Adrenal gland (tissue), 19 donors: ENCODE measurements at places on chromosomes 2 and 18.

DNA sequence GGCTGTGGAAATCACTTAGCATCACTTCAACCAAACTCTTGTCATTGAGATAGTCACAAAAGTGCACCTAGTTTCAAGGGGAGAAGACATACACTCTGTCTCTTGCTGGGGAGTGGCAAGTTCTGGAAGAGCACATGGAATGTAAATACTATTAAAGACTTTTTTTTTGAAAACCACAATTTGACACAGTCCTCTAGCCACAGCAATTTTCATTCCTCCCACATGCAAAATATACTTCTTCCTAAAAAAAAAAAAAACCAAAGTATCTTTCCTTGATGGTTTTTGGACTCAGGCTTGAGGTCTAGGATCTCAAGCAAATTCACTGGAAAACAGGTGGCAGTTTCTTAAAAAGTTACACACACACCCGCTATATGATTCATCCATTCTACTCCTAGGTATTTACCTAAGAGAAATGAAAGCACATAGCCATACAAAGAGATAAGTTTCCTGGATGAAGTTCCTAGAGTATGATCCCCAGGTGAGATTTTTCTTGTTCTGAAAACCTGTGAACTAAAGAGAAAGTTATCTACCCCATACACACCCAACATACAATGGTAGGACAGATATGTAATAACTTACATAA, 295.8 kb downstream of the SP3 start:
- DNase-seq, result no peak

- no peak for DNase-seq
Measured at GRCh38 chr18:38900445-38900844, 1334.8 kb upstream of the CELF4 start.

DNA sequence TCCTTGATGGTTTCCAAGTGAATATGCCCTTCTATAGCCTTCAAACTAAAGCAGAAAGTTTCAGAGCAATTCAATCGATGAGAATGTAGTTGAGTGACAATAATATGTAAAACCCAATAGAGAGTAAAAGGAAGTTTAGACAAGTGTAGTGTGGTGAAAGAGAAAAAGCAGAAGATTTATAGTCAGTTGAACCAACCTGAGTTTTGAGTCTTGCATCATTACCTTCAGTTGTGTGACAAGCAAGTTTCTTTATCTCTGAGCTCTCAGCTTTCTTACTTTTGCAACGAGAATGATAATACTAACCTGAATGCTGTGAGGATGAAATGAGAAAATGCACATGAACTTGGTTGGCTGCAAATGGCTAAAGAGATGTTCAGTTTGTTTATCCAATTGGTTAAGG, 40.6 kb upstream of the TMEM247 start:
- DNase-seq, result no peak

- no peak for DNase-seq
Measured at GRCh38 chr2:83058683-83059082, 1400.4 kb downstream of the SUCLG1 start.
